ENCODE measurements at places on chromosomes 4 and X.

DNA sequence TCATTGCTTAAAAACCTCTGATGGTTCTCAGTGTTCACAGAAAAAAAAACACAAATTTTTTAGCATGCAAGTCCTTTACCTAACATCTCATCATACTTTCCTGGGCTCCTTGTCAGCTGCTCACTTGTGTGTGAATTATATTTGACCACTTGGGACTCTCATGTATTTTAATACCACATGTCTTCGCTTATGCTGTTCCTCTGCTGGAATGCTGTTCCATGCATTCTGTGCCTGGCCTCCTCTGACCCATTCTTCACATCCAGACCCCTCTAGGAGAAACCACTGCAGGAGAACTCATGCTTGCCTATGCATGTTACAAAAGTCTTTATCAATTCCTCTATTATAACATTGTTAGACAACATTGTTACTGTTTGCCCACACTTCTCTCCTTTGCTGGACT is 157.6 kb downstream of the PDGFRA start:
- DNase-seq = no peak

DNA sequence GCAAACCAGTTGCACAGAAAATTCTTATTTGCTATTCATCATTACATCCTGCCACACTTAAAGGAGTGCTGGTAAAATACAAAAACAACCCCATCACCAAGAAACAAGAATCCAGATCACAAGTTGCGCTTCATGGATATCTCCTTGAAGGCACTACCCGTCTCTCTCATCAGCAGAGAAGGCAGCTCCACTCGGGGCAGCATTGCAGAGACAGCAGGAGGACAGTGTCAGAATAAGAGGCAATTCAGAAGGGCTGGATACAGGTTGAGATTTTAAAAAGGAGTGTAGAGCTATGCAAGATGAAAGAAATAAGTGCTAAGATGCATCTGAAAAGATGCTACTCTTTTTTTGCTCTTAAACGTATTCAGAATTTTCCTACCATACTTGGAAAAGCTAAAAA is 71.4 kb downstream of the LDB2 start:
- DNase-seq = no peak

DNA sequence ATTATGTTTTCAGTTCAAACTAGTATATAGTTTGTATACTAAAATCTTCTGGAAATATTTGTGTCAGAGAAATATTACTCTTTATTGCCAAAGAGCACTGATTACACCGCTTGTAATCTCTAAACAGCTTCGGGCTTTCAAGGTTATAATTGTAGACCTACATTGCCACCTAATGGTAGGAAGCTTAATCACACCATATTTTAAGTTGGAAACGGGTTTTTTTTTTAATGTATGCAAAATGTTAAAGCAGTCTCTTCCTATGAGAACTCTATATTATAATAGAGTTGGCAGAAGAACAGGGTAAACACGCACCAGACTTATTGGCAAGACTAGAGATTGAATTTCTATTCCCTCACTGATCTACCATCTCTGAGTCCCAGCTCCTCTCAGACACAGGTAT is 19.5 kb upstream of the NFXL1 start:
- no peak for DNase-seq

GRCh38 chrX:17860811-17861488 is at the start of gene RAI2:
RAI2 (minus strand) TSS chrX:17861298; CDS start chrX:17802010, 59,288 bp downstream.
- no peak for DNase-seq

- DNase-seq = no peak
These were observed 47.5 kb downstream of the NKX6-1 start for GRCh38 chr4:84451546-84451945.

- no peak for DNase-seq
These were observed 109.2 kb upstream of the GRPR start for GRCh38 chrX:16014171-16014570.

- DNase-seq = no peak
These were observed 84.5 kb upstream of the WWC2 start for GRCh38 chr4:183014361-183015084.

GRCh38 chrX:73831500-73831899 is 268.5 kb downstream of the CHIC1 start:
- DNase-seq = no peak

- no peak for DNase-seq
These were observed 245.2 kb upstream of the SMIM31 start for GRCh38 chr4:164508771-164509170.

DNA sequence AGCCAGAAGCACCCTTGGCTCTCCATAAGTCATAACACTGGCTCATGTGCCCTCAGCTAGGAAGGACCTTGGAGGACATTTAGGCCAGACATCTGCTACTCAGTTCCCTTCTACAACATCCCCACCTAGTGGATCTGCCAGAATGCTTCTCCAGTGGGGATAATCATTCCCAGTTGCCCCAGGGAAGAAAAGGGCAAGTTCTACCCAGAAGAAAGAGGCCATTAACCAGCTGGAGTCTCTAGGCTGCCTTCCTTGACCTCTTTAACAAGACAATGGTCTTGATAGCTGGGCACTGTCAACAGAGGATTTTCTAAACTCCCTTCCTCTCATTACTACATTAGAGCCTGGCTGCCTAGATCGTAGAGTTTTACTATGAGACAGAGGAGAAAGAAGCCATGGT is 42.0 kb downstream of the LGI2 start:
- DNase-seq = no peak

DNA sequence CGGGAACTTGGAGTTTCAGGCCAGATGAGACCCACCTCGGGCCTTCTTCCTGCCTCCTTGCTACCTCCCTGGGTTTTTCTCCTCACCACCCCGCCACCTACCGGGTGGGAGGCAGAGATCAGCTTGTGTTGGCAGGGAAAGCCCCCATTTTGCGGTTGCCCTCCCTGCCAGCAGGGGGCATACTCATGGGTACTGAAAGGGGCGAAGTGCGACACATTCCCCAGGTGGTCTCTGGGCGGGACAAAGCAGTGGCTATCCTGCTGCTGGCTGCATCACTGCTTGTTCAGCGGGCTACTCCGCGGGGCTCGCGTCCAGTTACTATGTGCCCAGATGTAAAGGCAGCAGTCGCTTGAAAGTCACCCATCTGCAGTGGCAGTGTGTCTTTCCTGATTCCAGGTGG is 330.3 kb downstream of the PDHA2 start:
- DNase-seq = no peak

GRCh38 chr4:131091896-131092295 is 1995.9 kb downstream of the C4orf33 start:
- DNase-seq = no peak

DNA sequence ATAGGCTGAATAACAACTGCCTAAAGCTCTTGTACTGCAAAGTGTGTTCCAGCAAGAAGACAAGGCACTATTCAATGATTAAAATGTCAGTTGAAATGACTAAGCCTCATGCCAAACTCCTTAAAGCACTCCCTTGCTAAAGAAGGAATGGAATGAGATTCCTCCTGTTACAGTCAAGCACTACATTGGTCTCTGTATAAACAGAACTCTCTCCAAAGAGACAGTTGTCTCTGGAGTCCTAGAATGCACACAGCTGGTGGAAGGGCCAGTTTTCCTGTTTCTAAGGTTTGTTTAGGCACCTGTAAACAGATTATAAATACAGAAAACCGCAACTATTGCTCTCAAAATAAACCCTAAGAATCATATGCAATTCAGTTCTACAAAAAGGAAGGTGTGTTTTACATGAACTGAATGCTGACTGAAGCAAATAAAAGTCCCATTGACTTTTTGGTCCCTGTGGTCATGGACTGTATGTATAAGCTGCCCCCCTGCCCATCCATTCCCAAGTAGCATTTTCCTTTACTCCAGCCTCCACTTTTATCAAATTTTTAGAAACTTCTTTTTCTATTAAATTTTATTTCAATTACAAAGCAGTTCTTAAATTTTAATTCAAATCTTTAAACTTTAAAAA is 47.0 kb downstream of the FAT1 start:
- DNase-seq = no peak

- DNase-seq = no peak
These were observed 388.9 kb downstream of the SPRY1 start for GRCh38 chr4:123785538-123785937.

DNA sequence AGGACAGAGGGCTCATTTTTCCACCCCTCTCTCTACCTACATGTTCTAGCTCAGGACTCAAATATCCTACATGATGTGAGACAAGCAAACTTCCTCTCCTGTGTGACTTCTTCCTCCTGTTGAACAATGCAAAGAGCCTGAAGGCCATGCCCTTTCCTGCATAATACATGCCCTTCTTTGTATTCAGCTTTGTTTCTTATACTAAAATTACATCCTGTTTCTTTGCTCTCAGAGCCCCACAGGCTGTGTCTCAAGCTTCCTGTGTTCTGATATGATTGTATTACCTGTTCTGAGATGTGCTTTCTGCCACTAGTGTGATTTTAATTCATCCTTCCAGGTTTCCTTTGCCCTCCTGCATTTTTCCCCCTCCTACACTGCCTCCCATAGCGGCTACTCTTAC is 166.4 kb upstream of the AFF2 start:
- no peak for DNase-seq

GRCh38 chrX:153382563-153383482 is 18.3 kb downstream of the PNMA6E start:
- DNase-seq = no peak

Measured in stimulated activated CD4-positive, alpha-beta T cell treated with anti-CD3 and anti-CD28 coated beads, Interleukin-15, amount 100 ng/mL, for 1 hour (primary cell).